Right atrium auricular region (tissue), 2 donors: ENCODE measurements at places on chromosomes 6 and 20. TPM values are rescaled to one million over a fixed set of nuclear protein-coding genes. Genes with fewer than 3 reads are reported as not detected.

ARMH2 gene
- not detected for total RNA-seq

RAET1L gene
- total RNA-seq, result not detected

BPIFB1 gene
- not detected for total RNA-seq

GPR6 gene
- not detected for total RNA-seq

DEFB126 gene
- not detected for total RNA-seq

- no peak for DNase-seq
Measured at GRCh38 chr6:71642120-71642519, 244.2 kb upstream of the RIMS1 start.

SLC35F1 gene
- 1.1 TPM for total RNA-seq

GRCh38 chr20:57882451-57883161 lies 172.8 kb upstream of the PMEPA1 start:
- peak; percentile 48 for DNase-seq

PHACTR1 gene
- 19.1 TPM for total RNA-seq

GRCh38 chr6:24719125-24719971 lies at the start of gene C6orf62:
Gene C6orf62 (minus strand): TSS chr6:24719154. CDS start chr6:24718668, 486 bp downstream.
- no peak for DNase-seq

ABHD16B gene
- total RNA-seq, result not detected

DNA sequence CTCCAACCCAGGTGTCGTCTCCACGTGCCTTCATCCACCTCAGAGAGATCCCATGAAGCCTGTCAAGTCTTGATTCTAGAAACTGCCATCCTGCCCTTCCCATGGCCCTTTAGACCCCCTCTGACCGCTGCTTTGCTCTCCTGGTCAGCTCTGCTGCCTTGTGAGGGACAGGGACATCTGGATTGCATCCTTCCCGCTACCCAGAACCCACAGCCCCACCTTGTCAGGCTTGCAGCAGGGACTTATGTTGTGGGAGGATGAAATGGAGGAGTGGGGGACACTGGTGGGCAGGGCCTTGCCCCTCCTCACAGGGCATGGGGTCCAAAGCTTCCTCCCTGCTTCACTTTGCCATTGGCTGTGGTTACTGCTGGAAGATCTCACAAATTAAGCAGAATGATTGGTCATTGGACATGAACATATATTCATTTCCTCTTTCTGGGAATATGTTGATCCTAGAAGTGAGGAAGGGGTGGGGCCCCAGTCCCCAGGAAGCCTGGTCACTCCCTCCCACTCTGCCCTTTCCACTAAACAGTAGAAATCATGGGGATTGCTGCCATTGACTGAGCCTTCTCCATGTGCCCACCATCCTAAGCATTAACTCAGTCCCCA lies 4.5 kb downstream of the GLP1R start:
- DNase-seq, result no peak

PHF1 gene
- 69.8 TPM for total RNA-seq

DNA sequence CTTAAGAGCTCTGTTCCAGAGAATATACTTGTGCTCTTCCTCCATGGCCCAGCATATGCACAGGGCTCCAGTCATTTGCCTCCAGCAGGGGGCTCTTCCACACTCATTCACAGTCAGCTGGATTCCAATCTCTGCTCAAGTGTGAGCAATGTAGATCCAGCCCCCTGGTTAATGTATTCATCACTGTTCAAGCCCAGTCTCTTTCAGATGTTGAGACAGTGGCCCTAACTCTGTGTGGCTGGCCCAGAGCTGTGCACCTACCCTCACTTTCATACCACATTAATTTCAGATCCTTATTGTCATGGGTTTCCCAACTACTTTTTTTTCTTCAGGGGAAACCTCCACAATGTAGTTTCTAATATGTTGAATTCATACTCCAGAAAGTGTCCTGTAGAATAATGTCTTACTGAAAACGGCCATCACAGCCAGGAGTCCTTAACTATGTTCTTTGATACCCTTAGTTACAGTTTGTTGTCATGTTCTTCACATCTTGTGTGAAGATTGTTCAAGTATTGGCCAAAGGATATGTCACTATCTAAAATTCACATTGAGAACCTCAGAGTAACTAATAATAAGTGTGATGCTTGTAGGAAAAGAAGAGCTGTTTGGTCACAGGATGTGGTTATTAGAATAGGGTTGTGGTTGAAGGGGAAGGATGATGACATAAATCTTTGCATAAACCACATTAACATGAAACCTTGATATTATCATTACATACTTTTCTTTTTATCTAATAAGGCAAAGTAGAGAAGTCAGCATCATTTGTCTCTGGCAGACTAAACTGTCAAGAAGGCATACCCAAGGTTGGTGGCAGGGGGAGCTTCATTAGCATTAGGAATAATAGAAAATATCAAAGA lies 14.4 kb upstream of the HLA-DQA1 start:
- no peak for DNase-seq

- no peak for DNase-seq
Measured at GRCh38 chr20:58752565-58752964, 60.0 kb downstream of the NPEPL1 start.

DNA sequence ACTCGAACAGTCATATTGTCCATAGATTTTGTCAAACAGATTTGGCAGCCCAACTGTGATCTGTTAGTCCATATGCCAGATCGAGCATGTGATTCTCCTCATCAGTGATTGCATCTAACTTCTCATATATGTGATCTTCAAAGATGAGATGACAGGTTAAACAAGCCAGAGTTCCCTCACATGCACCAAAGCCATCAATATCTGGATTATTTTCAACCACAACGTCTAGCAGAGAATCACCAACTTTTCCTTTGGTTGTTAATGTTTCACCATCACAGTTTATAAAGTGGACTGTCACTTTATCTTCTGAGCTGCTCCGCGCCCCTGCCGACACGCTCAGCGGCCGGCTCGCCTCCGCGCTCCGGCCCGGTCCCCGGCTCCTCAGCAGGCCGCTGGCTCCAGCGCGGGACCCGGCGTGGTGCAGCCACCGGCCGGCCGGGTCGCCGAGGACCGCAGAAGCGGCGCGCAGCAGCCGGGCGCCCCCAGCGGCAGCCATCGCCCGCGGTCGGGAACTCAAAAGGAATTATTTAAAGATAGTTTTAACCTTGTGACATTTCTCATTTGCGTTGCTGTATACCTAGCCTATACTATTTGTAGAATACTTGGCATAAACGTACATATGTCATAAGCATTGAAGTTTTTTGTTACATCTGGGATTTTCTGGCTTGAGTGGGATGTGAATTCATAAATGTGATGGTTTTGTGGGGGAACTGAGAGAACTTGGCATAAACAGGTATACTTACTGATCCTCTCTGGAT lies 40.1 kb upstream of the DYNLRB1 start:
- DNase-seq, result no peak

MCCD1 gene
- total RNA-seq, result not detected

CNR1 gene
- 1.7 TPM for total RNA-seq

- DNase-seq, result no peak
Measured at GRCh38 chr6:106972500-106972899, 2.0 kb downstream of the CD24 start.

DNA sequence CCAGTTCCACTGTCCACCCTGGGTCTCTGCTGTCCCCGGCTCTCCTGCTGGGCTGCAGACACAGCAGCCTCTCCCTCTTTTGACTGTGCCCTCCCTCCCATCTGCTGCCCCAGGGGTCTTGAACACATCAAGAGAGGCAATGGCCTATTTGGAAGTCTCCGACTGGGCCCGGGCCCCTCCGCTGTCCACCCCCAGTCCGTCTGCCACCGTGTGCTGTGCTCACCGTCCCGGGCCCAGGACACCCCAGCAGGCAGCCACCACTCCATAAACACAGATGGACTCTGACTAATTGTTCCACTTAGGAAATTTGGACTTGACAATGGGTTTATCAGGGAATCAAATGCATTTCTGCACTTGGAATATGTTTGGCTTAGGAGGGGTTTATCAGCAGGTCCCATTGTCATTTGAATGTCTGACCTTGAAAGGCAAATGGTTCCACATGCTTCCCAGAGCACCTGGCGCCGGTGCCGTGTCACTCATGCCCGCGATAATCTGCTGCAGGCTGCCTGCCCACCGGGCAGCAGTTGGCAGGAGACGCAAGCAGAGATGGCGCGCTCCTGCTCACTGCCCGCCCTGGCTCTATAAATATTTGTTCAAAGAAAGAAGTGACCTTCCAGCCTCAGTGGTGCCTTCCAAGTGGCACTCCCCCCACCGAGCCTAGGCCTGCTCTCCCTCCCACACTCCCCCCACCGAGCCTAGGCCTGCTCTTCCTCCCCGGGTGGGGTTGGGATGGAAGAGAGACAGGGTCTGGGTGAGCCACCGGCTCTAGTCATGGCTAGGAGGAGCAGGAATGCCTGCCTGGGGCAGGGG lies 18.8 kb upstream of the FRMD1 start:
- DNase-seq, result no peak

MOCS3 gene
- total RNA-seq, result 3.1 TPM

GRCh38 chr6:90811596-90812226 lies 224.8 kb upstream of the MAP3K7 start:
- DNase-seq, result no peak

GRCh38 chr6:47163536-47163935 lies 121.4 kb upstream of the ADGRF1 start:
- no peak for DNase-seq

- no peak for DNase-seq
Measured at GRCh38 chr6:1630212-1630770, 20.6 kb downstream of the FOXC1 start.

- DNase-seq, result no peak
Measured at GRCh38 chr20:64041781-64042053, 5.7 kb downstream of the C20orf204 start.

GRCh38 chr6:65964261-65964660 lies 257.2 kb upstream of the EYS start:
- DNase-seq, result no peak

DNA sequence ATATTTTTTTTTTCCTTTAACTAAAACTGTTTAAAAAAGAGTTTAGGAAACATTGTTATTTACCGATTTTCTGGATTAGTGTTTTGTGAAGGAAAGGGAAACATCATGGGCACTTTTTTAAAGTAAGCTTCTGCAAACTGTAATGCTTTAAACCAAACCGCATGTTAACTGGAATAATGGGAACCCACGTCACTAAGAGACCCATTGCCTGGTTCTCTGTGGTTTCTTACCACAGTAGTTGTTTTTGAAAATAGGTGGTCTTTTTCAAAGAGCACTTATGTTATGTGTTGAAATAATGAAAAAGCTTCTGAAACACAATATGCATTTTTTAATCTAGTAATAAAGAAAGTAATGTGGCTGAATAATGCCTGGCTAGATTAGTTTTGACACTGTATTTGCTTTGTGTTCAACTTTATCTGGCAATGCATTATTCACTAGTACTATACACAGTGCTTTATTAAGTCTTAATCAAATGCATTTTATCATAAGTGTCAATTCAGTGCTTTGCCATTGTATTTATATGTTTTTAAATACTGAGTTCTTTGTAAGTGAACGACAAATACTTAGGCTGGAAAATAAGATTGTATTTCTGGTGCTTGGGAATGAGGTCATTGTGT lies 754.1 kb upstream of the FLRT3 start:
- no peak for DNase-seq

- no peak for DNase-seq
Measured at GRCh38 chr20:8019998-8020247, 362 bp upstream of the TMX4 start.

- no peak for DNase-seq
Measured at GRCh38 chr20:18404172-18404571, 62.7 kb downstream of the DZANK1 start.

DNA sequence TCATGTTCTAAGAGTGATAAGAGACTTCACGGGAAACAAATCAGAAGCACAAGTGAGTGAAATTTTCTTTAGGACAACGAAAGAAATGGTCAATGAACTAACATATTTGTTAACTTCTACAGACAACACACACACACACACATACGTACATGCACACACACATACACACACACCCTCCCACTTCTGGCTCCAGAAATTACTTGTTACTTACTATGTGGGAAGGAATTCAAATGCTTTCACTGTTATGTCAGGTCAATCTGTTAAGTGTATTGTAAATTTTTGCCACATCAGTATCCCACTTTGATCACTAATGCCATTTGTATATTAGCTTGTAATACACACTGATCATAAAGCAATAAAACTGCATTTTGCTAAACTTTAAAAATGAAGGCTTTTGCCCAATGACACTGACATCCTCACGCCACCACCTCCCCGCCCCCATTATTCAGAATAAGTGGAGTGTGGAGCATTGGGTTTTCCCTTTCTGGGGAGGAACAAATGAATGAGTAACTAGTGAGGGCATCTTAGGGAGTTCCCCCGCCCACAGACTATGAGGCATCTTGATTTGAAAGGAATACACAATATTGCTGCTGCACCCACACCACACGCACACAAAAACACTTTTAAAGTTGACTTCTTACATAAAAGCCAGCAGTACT lies 76.2 kb downstream of the ATXN1 start:
- no peak for DNase-seq

GRCh38 chr6:6660339-6661045 lies 72.0 kb downstream of the LY86 start:
- DNase-seq, result no peak

GRCh38 chr20:36105711-36106226 lies 48.8 kb upstream of the EPB41L1 start:
- no peak for DNase-seq

DNA sequence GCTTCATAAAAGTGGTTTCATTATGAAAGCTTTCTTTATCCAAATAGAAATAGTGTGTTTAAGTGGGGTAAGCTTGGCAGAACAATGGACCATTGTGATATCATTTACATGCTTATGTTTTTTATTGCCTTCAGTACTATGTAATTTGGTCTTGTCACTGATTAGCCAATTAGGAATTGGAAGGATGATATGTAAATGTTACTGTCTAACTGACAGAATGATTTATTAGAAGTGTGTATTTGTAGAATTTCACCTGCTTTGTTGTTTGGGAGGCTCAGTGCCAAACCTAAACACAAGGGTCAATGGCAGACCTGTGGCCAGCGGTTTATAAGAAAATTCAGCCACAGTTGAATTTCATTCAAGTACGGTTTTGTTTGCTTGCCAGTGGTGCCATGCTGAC lies 39.0 kb downstream of the AIG1 start:
- DNase-seq, result no peak

- DNase-seq, result no peak
Measured at GRCh38 chr6:106551155-106551554, 78.1 kb downstream of the RTN4IP1 start.

- no peak for DNase-seq
Measured at GRCh38 chr6:14337152-14337551, 219.6 kb downstream of the CD83 start.

DNA sequence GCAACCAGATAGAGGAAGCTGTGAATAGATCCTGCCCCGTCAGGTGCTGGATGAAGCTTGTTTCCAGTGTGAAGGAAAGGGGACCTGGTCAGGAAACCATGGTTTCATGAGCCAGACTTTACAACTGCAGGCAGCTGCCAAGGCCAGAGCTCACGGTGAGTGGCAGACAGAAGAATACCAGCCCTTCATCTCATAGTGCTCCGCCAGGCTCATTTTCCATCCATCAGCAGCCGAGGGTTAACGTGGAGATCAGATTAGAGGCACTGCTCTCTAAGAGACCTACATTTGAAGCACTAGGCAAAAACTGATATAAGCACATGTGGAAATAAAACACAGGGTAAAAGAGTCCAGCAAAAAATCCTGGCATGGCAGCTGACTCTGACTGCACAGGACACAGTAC lies 172.4 kb downstream of the CD24 start:
- DNase-seq, result no peak

DNA sequence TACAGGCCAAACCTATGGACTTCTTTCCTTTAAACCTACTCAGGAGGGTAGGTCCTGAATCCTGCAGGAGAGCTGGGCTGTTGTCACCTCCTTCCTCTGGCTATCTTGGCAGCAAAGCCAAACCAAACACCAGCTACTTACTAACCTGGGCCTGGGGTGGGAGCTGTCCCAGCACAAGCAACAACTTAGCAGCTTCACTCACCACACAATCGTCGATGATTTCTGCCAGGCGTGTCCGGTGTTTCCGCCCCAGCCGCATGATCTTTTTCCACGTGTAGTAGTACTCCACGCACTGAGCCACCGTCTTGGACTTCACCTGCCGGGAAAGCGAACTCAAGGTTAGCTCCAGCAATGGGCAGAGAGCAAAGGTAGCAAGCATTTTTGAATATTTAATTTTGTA lies 25.4 kb upstream of the MRPS10 start:
- no peak for DNase-seq
